Lung microvascular endothelial cell (primary cell): ENCODE measurements at places on chromosomes 5 and 9. TPM values are rescaled to one million over a fixed set of nuclear protein-coding genes. Genes with fewer than 3 reads are reported as not detected.

DNA sequence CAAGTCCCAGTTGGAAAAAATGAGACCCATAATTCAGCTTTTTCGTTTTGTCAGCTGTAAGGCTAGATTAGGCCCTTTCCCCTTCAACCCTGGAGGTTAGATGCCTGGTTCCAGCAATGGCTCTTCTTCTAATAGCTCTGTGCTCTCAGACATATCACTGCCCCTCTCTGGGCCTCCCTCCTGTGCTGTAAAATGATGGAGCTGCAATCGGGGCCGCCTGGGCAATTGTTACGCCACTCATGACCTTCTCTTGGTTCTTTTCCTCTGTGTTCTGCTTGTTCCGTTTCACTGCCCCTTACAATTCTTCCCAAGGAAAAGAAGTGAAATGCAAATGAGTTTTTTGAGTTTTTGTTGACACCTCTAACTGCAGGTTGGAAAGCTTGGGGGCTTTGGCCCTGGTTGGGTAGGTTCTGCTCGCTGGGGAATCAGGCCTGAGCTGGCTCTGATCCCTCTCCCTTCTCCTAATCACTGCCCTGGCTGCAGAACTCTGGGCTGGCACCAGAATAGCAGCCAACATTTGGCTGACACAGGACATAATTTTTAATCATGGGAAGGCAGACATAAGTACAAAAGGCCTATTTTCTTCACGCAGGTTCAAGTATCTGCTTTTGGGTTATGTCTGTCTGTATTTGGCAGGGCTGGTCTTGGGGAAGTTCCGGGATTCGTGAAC is 110.9 kb downstream of the FOXD1 start:
- no peak for DNase-seq

The AK3 gene
- total RNA-seq, result 43.7 and 44.2 TPM in 2 replicates

GRCh38 chr5:93583768-93584595 is 960 bp downstream of the NR2F1 start:
- DNase-seq, result peak; percentile 78

DNA sequence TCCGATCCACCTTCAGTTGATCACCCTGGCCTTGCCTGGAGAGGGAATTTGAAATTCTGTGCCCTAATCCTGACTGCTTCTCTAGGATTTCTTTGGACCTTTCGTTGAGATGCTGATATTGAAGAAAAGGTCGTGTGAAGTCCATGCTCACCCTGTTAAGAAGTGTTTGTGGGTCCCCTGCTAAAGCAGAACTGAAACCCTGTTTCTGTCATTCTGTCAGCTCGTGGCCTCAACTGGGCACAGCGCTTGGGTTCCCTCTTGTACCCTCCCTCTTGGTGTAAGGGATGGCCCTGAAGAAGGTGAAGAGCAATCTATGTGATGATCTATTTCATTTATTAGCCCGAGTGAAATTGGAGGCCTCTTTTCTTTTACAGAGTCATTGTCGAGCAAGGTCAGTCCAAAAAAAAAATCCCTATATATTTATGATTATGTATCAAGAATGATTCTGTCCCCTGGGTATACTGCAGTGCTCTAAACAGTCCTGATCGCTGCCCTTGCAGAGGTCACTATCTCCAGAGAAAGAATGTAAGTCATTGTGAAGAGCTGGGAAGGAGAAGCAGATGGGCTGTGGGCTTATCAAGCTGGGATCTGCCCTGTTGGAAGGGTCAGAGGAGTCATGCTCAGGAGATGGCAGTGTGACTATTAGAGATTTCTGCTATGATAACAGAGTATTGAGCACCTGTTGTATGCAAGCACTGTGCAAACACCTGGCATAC is 56.1 kb downstream of the WWC1 start:
- no peak for DNase-seq

GRCh38 chr9:137970098-137970497 is 92.5 kb downstream of the CACNA1B start:
- no peak for DNase-seq

DNA sequence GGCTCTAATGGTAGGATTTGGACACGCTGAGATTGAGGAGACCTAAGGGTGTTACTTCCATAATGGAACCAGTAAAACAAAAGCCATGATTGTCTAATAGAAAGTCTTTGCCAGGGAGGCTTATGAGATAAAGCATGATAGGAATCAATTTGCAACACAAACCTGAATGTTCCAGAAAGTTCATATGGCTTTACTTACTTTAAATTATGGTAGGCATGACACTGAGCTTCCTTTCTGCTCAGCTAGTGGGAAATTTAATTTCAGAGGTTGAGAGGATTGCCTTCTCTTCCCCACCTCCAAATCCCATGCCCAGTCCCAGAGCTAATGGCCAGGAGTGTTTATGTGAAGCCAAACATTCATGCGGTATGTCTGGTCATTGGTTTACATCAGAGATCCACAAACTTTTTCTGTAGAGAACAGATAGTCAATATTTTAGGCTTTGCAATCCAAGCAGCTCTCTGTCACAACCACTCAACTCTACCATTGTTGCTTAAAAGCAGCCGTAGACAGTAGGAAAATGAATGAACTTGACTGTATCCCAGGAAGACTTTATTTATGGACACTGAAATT is 114.5 kb downstream of the UGCG start:
- DNase-seq, result no peak

DNA sequence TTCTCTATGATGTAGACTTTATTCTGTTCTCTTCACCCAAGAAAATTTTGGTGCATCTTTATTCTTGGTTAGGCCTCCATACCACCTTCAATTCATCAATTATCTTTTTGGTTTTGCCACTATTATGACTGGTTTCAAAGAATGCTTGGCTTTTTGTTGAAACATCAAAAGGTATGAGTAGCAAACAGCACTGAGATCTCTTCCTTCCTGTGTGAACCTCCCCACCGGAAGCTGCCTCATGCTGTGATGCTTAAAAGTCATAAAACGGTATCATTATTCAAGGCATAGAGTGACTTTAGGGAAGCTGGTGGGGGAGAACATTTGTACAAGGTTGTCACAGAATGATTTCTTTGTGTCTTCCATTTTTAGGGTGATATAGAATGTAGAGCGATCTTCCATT is 70.6 kb downstream of the IQGAP2 start:
- DNase-seq, result no peak

GRCh38 chr5:16957304-16958196 is 21.5 kb upstream of the MYO10 start:
- no peak for DNase-seq

- DNase-seq, result peak; percentile 95
Measured at GRCh38 chr5:148912714-148913398, 86.4 kb downstream of the ADRB2 start.

DNA sequence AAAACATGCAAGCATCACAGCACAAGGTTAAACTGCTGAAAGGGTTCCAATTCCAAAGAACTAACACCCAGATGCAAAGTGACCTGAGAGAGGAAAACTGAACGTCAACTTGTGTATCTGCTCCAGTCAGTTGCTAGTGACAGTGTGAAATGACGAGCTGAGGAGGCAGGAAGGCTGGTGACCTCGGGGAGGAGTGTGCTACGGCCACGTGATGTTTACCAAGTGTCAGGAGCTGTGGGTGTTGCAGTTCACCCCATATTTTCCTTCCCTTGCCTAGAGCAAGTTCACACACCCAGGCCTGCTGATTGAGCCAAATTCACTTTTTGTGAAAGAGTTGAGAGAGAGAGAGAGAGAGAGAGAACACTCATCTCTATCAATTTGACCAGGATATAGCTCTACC is 231.6 kb upstream of the ANKH start:
- no peak for DNase-seq

GRCh38 chr9:98357921-98358535 is 102.6 kb upstream of the TBC1D2 start:
- DNase-seq, result peak; percentile 53

The HSPB3 gene
- not detected in 2 replicates for total RNA-seq

- no peak for DNase-seq
Measured at GRCh38 chr9:80077059-80077458, 505.3 kb downstream of the TLE4 start.

The BARHL1 gene
- total RNA-seq, result not detected in 2 replicates

The TCOF1 gene
- total RNA-seq, result 8.3 TPM in 2 replicates

GRCh38 chr9:21037278-21037677 is 5.8 kb upstream of the HACD4 start:
- no peak for DNase-seq

DNA sequence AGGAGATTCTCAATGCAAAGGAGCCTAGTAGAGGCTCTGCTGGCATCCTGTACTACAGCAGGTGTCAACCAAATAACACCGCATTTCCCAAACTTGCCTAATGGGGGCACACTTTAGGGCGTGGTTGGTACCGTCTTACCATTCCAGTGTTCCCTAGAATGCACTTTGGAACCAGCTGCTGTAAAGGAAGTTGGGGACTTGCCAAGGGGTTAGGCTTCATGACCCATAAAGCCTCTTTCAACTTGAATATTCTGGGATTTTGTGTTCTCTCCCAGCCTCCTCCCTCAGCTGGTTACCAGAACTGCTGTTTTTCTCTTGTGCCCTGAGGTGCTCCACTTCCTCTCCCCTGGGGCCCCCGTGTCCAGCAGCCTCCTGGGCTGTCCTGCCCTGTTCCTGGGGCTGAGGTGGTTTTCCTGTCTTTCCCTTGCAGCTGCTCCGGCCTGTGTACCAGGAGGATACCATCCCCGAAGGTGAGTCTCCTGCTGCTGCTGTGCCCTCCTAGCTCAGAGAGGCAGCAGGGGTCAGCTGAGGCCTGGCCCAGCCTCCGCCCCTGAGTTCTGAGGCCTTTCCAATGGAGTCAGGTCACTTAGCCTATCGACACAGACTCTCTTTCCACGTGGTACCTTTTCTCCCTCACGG is 44.7 kb downstream of the RGS3 start:
- DNase-seq, result peak; percentile 42
